Epithelial cell of proximal tubule (primary cell): ENCODE measurements at places on chromosomes 12 and 14.

- no peak for DNase-seq
Measured at GRCh38 chr12:77062846-77063461, 2.4 kb downstream of the E2F7 start.

DNA sequence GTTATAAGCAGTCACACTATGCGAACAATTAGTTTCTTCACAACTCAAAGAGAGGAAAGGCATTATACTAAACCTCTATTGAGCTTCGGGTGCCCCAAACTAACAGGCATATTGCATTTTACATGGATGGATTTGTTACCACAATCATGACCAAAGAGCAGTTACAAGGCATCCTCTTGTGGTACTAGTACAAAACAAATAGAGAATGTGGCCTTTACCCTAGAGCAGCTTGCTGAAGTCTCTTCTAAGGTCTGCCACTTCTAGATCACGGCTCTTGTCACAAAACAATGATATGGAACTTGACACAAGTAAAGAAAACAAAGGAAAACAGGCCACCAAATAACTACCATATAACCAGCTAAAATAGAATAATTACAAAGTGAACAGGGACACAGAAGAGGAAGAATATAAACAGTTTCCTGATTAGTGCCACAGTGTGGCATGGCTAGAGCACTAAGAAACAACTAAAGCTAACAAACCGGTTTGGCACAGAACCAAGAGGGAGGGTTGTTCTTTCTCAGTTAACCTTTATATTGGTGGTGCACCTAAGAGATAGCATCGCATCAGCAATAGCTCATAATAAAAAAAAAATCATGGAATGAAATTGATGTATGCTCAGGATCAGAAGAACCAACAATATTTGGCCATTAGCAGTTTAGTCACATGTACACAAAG, 209.7 kb upstream of the ATP2B1 start:
- DNase-seq = no peak

GRCh38 chr14:62097824-62098223, 335.6 kb downstream of the SNAPC1 start:
- DNase-seq = no peak

DNA sequence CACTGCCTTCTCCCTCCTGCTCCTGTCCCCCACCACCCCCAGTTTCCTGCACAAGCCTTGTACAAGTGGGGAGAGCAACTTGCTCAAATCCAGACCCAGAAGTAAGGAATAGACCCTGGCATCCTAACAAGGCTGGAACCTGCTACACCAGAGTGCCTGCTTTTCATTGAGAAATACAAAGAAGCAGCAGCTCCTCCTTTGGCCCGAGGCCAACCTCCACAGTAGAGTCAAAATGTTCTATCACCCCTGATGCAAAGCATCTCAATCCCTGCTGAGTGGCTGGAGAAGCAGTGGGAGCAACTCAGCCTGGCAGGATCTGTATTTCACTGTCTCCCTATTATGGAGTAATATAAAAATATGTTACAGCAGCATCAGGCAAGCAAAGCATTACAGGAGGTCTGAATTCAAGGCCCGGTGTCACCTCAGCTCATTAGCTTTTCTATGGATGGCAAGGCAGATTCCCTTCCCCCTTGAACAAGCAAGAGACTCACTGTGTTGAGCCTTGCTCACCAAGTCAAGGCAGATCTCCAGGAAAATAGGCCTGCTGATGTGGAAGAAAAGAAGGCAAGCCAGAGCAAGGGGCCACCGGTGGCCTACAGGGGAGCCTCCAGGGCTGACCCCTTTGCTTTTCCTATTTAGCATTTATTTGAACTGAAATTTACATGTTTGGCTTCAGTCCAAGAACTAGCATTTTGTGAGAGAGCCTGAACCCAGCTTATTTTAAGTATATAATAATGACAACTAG, 186.3 kb upstream of the EGLN3 start:
- no peak for DNase-seq

DNA sequence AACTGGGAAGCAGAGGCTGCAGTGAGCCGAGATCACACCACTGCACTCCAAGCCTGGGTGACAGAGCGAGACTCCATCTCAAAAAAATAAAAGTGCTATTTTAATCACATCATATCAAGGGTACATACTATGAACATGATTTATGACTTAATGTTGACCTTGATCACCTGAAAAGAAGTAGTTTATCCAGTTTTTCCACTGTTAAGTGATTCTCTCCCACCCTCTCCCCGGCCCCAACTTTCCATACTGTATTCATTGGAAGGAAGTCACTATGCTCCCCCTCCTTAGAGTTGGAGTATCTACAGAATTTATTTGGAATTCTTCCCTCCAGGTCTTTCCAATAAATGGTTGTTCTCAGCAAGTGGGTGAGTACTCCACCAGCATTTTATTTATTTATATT, 3.0 kb upstream of the PRMT5 start:
- no peak for DNase-seq

DNA sequence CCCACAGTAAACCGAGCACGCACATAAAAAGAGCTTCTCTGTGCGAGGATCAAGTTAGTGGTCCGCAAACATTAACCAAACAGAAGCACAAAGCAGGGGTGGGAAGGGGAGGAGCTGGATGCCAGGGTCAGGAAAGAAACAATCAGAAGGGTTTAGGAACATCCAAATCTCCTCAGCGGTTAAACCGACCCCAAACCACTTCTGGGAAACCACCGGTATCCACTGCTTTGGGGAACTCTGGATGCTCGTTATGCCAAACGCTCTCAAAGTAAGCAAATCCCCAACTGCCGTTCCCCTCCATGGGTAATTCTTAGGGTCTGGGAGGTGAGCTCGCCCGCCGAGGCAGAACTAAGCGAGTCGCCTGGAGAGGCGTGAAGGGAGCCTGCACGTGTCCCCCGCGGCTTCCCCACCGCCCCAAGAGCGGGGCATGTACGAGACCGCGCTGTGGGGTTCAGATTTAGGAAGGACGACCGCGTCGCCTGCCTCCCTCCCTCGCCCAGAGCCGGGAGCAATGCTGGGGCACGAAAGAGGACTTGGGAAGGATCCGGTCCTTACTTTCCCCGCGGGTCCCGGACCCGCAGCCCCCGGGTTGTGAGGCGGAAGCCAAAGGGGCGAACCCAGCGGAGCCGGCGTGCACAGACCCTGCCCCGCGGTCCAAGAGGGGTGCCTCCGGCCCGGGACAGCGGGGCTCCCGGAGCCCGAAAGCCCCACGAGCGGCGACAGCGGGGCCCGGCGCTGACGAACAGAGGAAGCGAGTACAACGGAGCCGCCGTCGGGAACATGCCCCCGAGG, 711 bp downstream of the SBNO1 start:
- DNase-seq = no peak

DNA sequence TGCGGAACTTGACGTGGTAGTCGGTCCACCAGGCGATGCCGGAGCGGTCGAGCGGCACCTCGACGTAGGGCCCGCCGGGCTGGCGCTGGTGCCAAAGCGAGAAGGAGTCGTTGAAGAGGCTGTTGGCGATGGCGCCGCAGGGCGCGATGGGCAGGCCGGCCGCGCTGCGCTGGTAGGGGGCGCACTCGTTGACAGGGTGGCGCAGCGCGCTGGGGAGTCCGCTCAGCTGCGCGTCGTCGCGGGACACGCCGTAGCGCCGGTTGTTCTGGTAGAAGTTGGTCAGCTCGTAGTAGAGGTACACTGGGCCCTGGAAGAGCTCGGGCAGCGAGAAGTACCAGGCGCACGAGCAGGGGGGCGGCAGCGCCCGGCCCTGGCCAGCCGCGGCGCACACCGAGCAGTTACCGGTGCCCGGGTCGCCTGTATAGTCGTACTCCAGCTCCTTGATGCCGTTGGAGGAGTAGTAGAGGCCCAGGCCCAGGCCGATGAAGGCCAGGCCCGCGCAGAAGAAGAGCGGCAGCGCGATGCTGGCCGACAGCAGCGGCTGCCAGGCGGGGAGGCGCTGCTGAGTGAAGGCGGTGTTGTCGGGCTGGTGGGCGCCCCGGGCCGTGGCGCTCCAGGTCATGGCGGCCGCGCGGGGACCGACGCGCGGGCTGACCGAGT, 482 bp downstream of the TMEM30B start:
- no peak for DNase-seq

DNA sequence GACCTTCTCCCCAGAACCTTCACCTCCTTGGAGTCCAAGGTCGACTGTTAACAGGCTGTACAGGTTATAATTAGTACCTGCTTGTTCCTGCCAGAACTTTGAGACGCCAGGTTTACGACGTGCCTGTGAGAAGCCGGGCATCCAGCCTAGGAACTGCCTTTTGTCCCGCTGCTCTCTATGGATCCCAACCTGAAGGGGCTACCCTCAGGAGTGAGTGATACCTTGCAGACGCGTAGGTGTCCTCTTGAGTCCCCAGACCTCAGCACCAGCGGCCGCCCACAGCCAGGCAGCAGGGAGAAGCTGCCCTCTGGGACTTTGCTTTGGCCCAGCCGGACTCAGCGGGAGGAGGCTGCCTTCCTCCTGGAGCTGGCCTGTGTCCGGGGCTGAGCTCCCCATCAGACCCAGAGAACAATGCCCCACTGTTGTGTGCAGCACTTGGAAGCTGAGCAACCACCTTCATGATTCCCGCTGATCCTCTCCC, 16.2 kb downstream of the SYNE3 start:
- DNase-seq = no peak

- DNase-seq = no peak
Measured at GRCh38 chr14:33376510-33376909, 437.8 kb downstream of the NPAS3 start.

GRCh38 chr12:91423693-91424050, 241.1 kb upstream of the DCN start:
- no peak for DNase-seq

GRCh38 chr14:78790271-78790670, 620.1 kb downstream of the NRXN3 start:
- DNase-seq = no peak

DNA sequence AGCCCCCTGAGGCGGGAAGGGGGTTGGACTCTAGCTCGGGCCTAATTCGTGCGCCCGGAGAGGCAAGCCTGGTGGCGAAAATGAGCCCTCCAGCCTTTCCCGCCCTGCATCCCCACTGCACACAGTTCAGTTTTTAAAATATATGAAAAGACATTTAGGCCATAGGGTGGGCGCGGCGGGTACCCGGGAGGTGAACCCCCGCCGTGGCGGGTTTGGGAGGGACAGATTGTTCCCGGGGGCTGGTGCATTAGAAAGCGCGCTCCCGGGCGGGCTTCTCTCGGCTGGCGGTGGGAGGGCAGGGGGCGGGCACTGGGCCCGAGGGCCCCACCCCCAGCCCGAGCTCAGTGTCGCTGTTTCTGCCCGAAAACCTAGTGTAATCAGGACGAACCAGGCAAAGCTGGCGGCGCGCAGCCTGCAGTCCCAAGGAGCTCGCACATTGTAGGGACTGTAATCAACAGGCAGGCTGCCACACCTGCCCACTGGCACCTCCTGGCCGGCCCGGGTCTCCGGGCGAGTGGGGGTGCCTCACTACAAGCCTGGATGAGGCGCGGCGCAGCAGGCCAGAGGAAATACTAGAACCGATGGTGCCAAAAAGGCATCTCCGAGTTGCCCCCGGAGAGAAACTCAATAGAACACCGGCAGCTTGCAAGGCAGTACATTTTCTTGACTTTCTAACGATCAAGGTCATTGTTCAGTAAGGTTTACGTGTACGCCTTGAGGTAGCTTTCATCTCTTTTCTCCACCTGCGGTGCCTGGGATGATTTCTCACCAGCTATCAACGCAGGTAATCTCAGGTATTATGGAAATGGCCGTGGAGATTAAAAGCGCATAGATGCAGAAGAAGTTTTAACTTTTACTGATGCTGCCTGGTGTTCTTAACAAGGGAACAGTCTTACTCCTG, 764 bp upstream of the SPTB start:
- DNase-seq = no peak

GRCh38 chr12:54032627-54033100, at the start of gene HOXC5:
Gene HOXC5, plus strand, starts transcription at chr12:54033050. Its CDS starts 73 bp downstream, at chr12:54033123.
- DNase-seq = no peak

- no peak for DNase-seq
Measured at GRCh38 chr14:67480011-67480410, 8.5 kb downstream of the TMEM229B start.

DNA sequence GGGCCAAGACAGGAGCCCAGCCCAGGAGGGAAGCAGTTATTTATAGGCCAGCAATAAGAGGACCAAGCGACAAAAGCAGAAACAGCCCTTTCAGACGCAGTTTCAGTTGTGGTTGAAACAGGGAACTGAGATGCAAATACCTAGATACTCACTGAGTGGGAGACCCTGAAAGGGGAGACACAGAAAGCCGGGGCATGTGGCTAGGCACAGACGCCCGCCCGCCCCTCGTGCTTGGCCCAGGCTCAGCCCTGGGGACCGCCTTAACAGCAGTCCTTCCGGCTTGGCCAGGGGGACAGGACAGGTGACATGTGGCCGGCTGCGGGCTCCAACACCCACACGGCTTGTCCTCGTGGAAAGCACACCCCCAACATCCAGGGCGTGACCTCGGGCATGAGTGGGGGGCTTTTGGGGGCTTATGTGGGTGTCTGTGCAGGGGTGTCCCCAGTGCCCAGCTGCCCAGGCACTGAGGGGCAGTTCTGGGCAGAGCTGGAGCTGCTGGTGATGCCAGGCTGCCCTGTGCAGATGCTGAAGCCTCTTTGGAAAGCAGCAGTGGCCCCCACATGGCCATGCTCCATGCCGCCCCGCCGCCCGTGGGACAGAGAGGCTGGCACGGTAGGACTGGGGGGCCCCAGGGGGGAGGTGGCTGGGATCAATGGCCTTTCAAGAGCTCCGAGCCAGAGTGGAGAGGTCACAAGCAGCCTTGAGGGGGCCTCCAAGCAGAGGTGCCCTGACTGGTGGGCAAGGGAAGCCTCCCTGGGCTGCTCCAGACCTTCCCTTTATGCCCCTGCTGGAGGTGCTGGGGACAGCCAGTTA, 2.1 kb downstream of the PLD4 start:
- DNase-seq = no peak

- no peak for DNase-seq
Measured at GRCh38 chr14:43031598-43031997, 1424.9 kb downstream of the LRFN5 start.

GRCh38 chr12:27806259-27806658, 26.2 kb upstream of the MANSC4 start:
- DNase-seq = no peak

- DNase-seq = no peak
Measured at GRCh38 chr12:95522692-95523091, 28.6 kb downstream of the USP44 start.

DNA sequence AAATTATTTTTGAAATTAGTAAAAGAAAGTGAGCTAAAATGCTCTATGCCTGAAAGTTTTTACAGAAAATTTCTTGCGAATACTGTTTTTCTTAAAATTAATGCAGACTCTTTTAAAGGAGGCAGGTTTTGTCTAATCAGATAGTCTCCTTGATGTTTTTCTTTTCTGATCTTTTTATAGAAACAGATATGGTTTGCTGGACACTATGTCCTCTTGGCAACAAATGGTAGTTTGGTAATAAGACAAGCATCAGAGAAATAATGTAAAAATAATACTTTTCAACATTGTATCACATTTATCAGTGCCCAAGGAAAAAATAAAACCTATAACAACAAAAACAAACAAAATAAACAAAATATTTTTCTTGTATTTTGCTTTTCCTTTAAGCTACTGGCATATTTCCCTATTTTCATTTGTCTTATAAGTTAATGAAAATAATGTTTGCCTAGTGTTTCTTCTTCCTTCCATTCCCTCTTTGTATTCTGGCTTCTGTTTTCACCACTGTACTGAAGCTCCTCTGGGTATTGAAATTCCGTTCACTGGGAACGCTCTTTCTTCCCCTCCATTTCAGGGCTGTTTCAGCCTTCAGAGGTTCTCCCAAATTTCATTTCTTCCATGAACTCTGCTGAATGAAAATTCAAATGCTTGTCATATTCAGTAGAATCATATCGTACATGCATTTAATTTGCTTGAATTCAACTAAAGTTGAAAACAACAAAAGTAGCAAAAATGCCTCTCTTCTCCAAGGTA, 115.3 kb downstream of the TRMT5 start:
- no peak for DNase-seq

- DNase-seq = no peak
Measured at GRCh38 chr12:131223791-131224225, 270.1 kb downstream of the ADGRD1 start.
